ENCODE measurements at places on chromosomes 1 and 21.

DNA sequence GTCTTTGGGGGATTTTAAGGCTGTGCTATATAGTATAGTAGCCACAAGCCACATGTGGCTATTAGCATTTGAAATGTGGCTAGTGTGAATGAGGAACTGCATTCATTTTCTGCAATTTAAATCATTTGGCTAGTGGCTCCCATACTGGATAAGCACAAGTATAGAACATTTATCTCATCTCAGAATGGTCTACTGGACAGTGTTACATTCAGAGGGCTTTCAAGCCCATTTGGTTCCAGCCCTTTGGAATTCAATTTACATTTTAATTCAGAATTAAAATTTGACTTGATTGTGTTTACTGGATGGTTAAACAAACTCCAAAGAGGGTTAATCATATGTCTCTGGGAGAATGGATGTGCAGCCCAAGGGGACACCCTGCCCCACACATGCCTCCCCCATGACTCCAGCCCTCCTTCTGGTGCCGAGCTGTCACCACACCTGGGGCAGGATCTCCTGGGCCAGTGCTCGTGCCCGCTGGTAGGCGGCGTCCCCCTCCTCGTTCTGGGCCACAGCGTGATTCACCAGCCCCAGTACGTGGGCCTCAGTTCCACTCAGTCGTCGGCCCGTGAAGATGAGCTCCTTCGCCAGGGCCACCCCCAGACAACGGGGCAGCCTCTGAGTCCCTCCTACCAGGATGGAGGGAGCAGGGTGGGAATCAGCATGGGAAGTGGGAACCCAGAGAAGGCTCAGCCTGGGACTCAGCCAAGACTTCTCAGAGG, 17.2 kb downstream of the ECHDC2 start:
- H3K36me3 ChIP-seq, result no peaks in the 10 kb centered on the region
- no peak for DNase-seq
- H3K27me3 ChIP-seq, result no peaks in the 10 kb centered on the region
- H3K4me3 ChIP-seq, result no peak overlapping the region
- H3K4me1 ChIP-seq, result no peaks in the 10 kb centered on the region

DNA sequence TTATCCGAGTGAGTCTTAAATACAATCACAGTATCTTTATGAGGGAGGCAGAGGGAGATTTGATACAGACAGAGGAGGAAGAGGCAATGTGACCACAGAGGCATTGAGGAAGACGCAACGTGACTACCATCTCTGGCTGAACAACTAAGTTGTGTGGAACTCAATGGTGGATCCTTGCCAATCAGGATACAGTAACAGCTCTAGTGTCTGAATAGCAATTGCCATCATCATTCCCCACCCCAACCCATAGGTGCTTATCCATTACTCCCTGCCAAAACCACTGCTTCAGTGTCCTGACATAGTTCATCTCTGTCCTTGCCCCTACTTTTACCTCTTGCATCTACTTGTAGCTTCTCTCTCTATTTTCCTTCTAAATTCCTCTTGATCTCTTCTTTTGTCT, 20.5 kb upstream of the RHBDL2 start:
- H3K27ac ChIP-seq, result no peak overlapping the region
- H3K4me3 ChIP-seq, result no peak overlapping the region
- H3K36me3 ChIP-seq, result no peaks in the 10 kb centered on the region
- no peaks in the 10 kb centered on the region for H3K27me3 ChIP-seq
- H3K4me1 ChIP-seq, result no peaks in the 10 kb centered on the region

GRCh38 chr1:2785631-2786328, 15.7 kb downstream of the TTC34 start:
- H3K4me3 ChIP-seq, result no peak overlapping the region
- no peaks in the 10 kb centered on the region for H3K36me3 ChIP-seq
- no peaks in the 10 kb centered on the region for H3K4me1 ChIP-seq
- H3K27ac ChIP-seq, result no peak overlapping the region
- peaks cover 47% of the 10 kb centered on the region for H3K27me3 ChIP-seq

GRCh38 chr1:232868793-232869491, 63.7 kb downstream of the MAP10 start:
- no peaks in the 10 kb centered on the region for H3K27me3 ChIP-seq
- H3K27ac ChIP-seq, result no peak overlapping the region
- no peak for DNase-seq
- no peaks in the 10 kb centered on the region for H3K4me1 ChIP-seq
- no peak overlapping the region for H3K4me3 ChIP-seq

DNA sequence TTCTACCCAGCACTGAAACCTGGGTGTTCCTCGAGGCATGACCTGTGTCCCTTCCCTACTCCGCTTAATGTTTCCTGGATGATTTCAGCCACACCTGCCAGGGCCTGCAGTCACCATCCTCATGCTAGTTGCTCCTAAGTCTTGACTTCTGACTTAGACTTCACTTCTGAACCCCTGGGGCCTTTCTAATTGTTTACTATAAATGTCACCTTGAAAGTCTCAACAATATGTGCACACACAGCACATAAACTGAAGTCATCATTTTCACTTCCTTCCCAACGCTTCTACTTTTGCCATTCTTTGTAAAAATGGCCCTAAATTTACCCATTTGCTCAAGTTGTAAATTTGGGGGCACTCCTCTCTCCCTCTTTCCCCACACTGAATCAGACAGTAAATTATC, 141.1 kb downstream of the DYRK1A start:
- no peaks in the 10 kb centered on the region for H3K27me3 ChIP-seq
- peaks cover 83% of the 10 kb centered on the region for H3K36me3 ChIP-seq
- H3K4me3 ChIP-seq, result no peak overlapping the region
- DNase-seq, result no peak
- H3K27ac ChIP-seq, result no peak overlapping the region
